Thoracic aorta (tissue), 2 donors: ENCODE measurements at places on chromosomes 3 and 15. TPM values are rescaled to one million over a fixed set of nuclear protein-coding genes. Genes with fewer than 3 reads are reported as not detected.

- DNase-seq: no peak
Measured at GRCh38 chr3:122356402-122356801, 26.6 kb downstream of the MIX23 start.

GRCh38 chr3:39050029-39050428, 1.7 kb downstream of the SCN11A start:
- no peak for DNase-seq

GRCh38 chr3:101828691-101829436, 20.4 kb upstream of the NFKBIZ start:
- DNase-seq: peak; percentile 47

- DNase-seq: no peak
Measured at GRCh38 chr3:185981621-185982020, 43.8 kb upstream of the TRA2B start.

EOMES gene
- total RNA-seq: 0.63 TPM
